ENCODE measurements at places on chromosomes 16 and 17.

- DNase-seq: no peak
Observed at GRCh38 chr17:7955414-7956227, 23.6 kb downstream of the CNTROB start.

- DNase-seq: no peak
Observed at GRCh38 chr17:44077595-44077909, 7.0 kb downstream of the G6PC3 start.

DNA sequence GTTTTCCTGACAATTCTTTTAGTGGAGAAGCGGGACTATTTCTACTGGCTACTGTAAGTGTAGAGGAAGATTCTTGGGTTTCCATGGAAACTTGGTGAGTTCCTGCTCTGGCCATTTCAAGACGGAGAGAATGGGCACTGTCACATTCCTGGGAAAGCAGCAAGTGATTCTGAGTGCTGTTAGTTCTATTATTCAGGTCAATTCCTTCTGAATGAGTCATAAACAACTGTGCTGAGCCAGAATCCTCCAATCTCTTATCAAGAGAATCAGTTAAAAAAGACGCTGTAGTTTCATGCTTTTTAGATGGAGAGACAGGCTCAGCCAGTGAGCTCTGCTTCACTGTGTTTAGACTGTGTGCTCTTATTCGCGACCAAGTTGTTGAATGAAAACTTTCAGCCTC lies 19.6 kb downstream of the AKAP10 start:
- peak; percentile 86 for DNase-seq

GRCh38 chr16:2833776-2834175 lies 3.7 kb downstream of the ZG16B start:
- no peak for DNase-seq

DNA sequence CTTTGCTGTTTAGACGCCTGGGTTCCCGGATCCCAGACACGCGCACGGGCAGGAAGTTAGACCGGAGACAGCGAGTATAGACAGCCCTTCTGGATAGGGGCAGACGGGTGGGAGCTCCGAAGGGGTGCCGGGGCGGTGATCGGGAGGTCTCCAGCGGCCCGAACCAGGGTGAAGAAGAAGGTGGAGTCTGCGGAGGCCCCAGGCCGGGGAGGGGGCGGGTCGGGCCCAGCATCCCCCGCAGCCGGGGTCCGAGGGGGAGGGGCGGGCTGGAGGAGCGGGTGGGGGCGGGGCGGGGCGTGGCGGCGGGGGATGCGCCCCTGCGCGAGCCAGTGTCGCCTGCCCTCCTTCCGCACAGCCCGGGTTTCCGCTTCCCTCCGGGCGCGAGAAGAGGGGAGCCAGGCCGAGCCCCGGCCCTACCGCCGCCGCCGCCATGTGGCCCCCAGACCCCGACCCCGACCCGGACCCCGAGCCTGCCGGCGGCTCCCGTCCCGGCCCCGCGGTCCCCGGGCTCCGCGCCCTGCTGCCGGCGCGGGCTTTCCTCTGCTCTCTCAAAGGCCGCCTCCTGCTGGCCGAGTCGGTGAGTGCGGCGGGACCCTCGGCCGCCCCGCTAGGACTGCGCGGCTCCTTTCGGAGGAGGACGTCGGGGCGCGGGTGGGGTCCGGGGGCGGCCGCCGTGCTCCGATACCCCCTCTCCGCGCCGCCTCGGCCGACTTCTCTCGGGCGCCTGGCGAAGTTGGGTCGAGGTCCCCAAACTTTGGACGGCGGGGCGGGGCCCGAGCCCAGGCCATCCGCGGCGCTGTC lies at the start of gene CMTM3:
CMTM3 (plus strand) TSS at position 329 of the 801 bp plus-strand sequence; CDS start at position 431, 102 bp downstream.
- DNase-seq: no peak

GRCh38 chr17:64231567-64232141 lies 31.4 kb downstream of the TEX2 start:
- no peak for DNase-seq

- no peak for DNase-seq
Observed at GRCh38 chr17:31392856-31393748, 1.6 kb downstream of the RAB11FIP4 start.

GRCh38 chr16:86306811-86307513 lies 203.4 kb upstream of the FOXF1 start:
- DNase-seq: no peak

DNA sequence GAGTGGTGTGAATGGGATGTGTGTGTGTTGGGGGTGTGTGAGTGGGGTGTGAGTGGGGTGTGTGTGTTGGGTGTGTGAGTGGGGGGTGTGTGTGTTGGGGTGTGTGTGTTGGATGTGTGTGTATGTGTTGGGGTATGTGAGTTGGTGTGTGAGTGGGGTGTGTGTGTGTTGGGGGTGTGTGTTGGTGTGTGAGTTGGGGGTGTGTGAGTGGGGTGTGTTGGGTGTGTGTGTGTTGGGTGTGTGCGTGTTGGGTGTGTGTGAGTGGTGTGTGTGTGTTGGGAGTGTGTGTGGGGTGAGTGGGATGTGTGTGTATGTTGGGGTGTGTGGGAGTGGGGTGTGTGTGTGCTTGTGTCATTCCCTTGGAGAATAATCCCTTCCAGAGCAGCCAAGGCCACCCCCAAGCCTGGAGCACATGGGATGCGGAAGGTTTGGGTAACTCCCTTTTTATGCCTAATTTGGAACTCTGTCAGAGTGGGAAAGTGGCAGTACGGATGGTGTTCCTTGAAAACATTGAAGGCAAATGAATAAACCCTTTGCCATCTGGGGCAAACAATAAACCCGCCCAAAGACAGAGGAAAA lies 14.3 kb downstream of the RNF213 start:
- no peak for DNase-seq

DNA sequence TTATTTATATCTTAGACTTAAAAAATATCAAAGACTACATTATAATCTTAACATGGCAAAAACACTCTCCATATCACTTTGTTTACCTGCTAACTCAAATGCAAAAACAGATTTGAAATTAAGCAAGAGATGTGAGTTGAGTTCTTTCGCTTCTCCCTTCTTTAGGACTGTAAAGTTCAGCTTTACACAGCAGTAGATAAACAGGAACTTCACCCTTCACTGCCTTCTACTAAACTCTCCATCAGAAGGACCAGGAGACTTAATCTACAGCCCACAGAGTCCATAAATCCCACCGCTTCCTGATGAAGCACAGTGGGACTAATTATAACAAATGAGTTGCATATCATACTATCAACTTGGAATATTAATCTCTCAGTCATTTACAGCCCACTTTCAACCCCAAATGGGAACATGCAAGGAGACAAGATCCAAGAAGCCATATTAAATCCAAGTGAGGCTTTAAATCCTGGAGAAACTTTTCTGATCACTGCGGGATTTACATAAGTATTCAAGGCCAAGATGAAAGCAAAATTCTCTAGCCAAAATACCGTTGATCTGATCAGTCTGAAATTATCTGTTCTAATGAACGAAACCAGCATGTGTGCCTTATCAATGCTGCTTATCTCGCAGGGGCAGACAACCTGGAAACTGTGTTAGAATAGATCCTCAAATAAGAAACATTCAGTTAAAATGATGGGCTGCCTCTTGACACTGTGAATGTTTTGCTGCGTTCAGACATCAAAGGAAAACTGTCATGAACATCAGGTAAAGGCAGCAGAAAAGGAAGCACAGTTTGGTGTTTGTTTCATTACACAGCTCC lies 1.6 kb downstream of the AMFR start:
- no peak for DNase-seq

DNA sequence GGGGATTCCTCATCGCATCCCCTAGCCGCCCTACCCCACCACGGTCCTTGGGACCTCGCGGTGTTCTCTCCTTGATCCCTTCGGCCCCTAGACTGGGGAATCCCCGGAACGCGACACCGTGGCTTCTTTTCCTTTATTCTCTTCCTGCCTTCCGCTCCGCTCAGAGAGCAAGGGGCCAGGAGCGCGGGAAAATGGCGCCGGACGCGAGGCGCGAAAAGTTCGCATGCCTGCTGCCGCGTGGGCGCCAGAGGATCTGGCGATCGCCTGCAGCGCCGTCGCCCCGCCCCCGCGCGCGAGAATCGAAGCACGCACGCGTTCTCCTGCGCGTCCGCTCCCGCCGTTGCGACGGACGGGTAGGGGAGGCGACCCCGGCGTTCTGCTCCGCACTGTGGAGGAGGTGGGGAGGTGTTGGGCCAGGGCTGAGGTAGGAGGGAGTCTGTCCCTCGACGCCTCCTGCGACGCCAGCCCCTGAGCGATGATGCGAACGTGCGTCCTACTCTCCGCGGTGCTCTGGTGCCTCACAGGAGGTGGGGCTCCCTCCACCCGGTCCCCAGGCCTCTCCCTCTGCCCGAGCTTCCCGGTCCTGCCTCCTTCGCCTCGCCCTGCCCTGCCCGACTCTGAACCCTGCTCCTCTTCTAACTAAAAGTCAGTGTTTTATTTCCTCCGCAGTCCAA lies at the start of gene ZPBP2:
ZPBP2 (plus strand) TSS at position 323 of the 674 bp plus-strand sequence; CDS start at position 476, 153 bp downstream.
- DNase-seq: no peak

- DNase-seq: no peak
Observed at GRCh38 chr16:12096157-12096777, 119.7 kb downstream of the SNX29 start.

GRCh38 chr17:2821868-2822267 lies 25.6 kb downstream of the RAP1GAP2 start:
- no peak for DNase-seq

GRCh38 chr16:66961065-66961744 lies at the start of gene CES3:
Gene CES3 (plus strand): TSS chr16:66961266. CDS start chr16:66961308, 42 bp downstream.
- DNase-seq: peak; percentile 80

- no peak for DNase-seq
Observed at GRCh38 chr17:3440451-3440850, 6.8 kb upstream of the OR1E2 start.

- DNase-seq: no peak
Observed at GRCh38 chr16:79869304-79870015, 268.9 kb upstream of the MAF start.

DNA sequence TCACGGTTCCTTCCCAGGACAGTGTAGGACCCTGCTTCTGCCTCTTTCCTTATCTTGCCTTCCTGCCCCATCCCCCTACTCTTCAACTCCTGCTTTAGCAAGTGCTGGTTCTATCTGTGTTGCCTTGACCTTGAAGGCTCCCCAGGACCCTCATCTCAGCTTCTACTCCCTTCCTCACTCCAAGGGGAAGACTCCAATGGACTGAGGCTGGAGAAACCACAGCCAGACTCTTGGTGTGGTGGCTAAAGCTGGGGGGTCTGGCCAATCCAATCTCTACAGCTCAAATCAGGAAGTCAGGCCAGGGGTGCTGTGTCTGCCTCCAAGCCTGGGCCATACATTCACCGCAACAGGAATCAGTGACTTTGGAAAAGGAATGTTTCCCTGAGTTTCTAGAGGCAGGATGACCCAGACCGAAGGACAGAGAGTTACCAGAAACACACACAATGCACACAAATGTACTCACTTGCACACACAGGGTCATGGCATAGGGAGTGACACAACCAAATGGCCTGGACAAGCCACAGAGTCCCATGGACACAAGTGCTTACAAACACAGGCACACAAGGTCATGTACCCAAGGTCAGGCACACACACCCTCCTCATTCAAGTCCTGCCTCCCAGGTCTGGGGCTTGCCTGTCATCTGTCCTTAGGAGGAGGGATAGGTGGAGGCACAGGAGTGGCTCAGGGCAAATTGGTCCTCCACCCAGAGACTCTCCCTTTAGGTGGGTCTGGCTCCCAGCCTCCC lies 1.7 kb upstream of the HSD11B2 start:
- no peak for DNase-seq

DNA sequence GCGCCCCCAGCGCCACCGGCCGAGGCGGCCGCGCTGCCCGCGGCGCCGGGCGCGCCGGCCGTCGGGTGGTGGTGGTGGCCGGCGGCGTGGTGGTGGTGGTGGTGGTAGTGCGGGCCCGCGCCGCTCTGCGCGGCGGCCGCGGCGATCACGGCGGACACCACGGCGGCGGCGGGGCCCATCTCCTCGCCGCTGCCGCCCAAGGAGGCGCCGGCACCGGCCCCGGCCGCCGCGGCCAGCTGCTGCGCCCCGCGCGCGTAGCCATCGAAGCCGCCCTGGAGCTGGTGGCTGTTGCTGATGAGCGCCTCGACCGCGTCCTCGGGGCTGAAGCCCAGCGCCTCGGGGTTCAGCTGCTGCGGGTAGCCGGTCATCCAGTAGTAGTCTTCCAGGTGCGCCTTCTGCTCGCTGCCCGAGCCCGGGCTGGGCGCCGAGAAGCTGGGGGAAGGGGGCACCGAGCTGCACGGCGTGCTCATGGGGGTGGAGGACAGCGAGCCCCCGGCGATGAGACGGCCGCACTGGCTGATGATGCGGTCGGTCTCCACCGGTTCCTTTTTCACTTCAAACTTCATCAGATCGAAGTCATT lies 1.2 kb downstream of the MAF start:
- no peak for DNase-seq

DNA sequence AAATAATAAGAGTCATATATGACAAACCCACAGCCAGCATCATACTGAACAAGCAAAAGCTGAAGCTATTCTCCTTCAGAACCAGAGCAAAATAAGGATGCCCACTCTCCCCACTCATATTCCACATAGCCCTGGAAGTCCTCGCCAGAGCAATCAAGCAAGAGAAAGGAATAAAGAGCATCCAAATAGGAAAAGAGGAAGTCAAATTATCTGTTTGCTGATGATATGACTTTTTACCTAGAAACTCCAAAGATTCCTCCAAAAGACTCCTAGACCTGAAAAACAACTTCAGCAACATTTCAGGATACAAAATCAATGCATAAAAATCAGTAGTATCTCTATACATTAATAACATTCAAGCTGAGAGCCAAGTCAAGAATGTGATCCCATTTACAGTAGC lies 217.5 kb downstream of the ABCC12 start:
- DNase-seq: no peak

DNA sequence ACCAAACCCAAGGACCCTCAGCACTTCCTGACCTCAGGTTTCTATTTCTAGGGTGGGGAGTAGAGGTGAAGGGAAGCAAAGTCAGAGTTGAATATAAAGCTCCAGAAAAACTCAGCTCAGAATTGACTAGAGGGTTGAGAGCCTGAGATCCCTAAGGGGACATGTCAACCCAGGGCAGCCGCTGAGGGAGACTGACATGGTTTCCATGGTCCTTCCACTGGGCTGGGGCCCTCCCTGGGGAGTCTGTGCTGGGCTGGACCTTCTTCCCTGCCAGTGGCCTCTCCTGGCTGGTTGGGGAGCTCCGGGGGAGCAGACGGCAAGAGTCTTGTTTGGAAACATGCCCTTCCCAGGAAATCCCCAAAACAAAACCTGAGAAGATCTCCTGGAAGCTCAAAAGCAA lies 121.3 kb downstream of the METRNL start:
- no peak for DNase-seq

Measured in iPS DF 19.7 (cell line).